ENCODE measurements at places on chromosomes 4 and X.

- peaks cover 10% of the 10 kb centered on the region for H3K36me3 ChIP-seq
- no peak for DNase-seq
- H3K27ac ChIP-seq = no peak overlapping the region
- no peaks in the 10 kb centered on the region for H3K27me3 ChIP-seq
- H3K4me3 ChIP-seq = no peak overlapping the region
- no peaks in the 10 kb centered on the region for H3K4me1 ChIP-seq
Observed at GRCh38 chr4:4420421-4420820, 33.5 kb downstream of the NSG1 start.

DNA sequence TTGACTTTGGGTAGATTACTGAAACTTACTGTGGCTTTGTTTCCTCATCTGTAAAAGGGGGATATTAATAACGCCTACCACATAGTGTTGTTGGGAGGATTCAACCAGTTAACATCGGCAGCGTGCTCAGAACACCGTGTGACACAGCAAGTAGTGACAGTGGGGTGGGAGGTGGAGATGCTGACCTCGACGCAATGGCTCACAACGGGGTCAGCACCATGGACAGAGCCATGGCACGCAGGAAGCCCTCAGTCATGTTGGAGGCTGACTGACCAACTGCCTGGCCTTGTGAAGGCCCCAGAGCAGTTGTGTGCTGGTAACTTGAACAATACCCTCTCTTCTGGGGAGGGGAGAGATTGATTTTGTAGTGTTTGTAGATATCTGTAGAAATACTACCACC, 93.2 kb downstream of the WFS1 start:
- DNase-seq = peak; percentile 23
- H3K4me1 ChIP-seq = no peaks in the 10 kb centered on the region
- no peaks in the 10 kb centered on the region for H3K36me3 ChIP-seq
- H3K27ac ChIP-seq = no peak overlapping the region
- H3K27me3 ChIP-seq = no peaks in the 10 kb centered on the region
- H3K4me3 ChIP-seq = no peak overlapping the region

GRCh38 chr4:70402762-70403161, 5.0 kb downstream of the OPRPN start:
- H3K27ac ChIP-seq = no peak overlapping the region
- no peak overlapping the region for H3K4me3 ChIP-seq
- no peaks in the 10 kb centered on the region for H3K36me3 ChIP-seq
- no peaks in the 10 kb centered on the region for H3K4me1 ChIP-seq
- DNase-seq = no peak

GRCh38 chrX:31572360-31572759, 500.5 kb upstream of the FTHL17 start:
- no peaks in the 10 kb centered on the region for H3K4me1 ChIP-seq
- no peaks in the 10 kb centered on the region for H3K27me3 ChIP-seq
- DNase-seq = no peak
- no peaks in the 10 kb centered on the region for H3K36me3 ChIP-seq
- no peak overlapping the region for H3K4me3 ChIP-seq

DNA sequence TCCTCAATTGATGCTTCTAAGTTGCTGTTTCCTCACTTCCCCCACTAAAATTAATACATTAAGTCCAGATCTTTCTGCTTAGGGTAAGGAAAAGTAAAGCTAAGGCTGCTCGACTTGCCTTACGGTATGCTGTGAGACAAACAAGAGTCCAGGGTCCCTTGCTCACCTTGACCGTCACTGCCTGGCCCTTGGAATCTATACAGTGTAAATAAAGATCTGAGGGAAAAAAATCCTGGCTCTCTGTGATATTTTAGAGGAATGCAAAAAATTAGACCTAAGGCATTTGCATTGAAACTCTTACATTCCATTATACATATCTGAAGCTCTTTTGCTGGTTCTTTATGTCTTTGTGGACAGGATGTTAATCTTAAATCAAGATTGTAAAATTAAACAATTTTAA, 129.6 kb upstream of the HCCS start:
- no peak overlapping the region for H3K4me3 ChIP-seq
- no peak for DNase-seq
- no peaks in the 10 kb centered on the region for H3K27me3 ChIP-seq
- H3K4me1 ChIP-seq = no peaks in the 10 kb centered on the region
- no peaks in the 10 kb centered on the region for H3K36me3 ChIP-seq
- H3K27ac ChIP-seq = no peak overlapping the region

GRCh38 chrX:132576939-132577338, 88.1 kb upstream of the MBNL3 start:
- no peak for DNase-seq
- H3K4me3 ChIP-seq = no peak overlapping the region
- H3K4me1 ChIP-seq = no peaks in the 10 kb centered on the region
- H3K27me3 ChIP-seq = no peaks in the 10 kb centered on the region

DNA sequence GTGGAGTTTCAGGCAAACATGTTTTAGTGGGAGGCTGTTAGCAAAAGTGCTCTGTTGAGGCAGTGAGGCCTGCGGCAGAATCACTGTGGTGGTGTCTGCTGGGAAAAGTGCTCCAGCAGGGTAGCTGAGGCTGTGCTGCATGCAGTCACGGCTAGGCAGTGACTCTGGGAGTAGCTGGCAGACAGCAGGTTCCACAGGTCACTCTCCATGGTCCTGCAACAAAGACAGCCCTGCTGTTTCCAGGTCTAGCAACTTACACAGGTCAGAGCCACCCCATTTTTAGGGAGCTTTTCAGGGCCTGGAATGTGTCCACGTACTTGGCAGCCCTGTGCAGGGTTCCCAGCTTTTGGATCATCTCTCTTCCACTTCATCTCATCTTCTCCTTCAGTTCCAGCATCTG, 184.3 kb downstream of the NAA11 start:
- H3K27me3 ChIP-seq = no peaks in the 10 kb centered on the region
- no peaks in the 10 kb centered on the region for H3K4me1 ChIP-seq

- peaks cover 3% of the 10 kb centered on the region for H3K4me1 ChIP-seq
- H3K27ac ChIP-seq = peak overlapping the region; percentile 67
- H3K36me3 ChIP-seq = peaks cover 7% of the 10 kb centered on the region
- no peak overlapping the region for H3K4me3 ChIP-seq
Observed at GRCh38 chr4:184416913-184417734, 57.2 kb downstream of the IRF2 start.

- H3K27me3 ChIP-seq = no peaks in the 10 kb centered on the region
- H3K4me1 ChIP-seq = no peaks in the 10 kb centered on the region
- H3K36me3 ChIP-seq = no peaks in the 10 kb centered on the region
- no peak for DNase-seq
- no peak overlapping the region for H3K4me3 ChIP-seq
Observed at GRCh38 chr4:101355246-101355645, 7.9 kb upstream of the PPP3CA start.

DNA sequence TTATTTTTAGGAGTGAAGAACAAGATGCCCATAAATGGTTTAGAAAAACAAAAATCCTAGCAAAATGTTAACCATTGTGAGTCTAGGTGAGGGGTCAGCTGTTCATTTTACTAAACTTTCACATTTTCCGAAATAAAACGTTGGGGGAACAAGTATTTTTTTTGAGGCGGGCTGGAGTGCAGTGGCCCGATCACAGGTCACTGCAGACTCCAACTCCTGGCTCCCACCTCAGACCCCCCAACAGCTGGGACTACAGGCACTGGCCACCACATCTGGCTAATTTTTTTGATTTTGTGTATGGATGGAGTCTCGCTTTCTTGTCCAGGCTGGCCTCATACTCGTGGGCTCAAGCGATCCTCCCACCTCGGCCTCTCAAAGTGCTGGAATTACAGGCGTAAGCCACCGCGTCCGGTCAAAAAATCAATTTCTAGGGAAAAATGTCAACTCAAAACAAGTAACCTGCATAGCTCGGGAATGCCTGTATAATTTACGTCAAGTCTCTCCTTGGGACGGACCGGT, 742 bp upstream of the TAF1 start:
- peak overlapping the region; percentile 78 for H3K27ac ChIP-seq
- no peaks in the 10 kb centered on the region for H3K36me3 ChIP-seq
- H3K4me1 ChIP-seq = no peaks in the 10 kb centered on the region
- no peaks in the 10 kb centered on the region for H3K27me3 ChIP-seq

- H3K36me3 ChIP-seq = no peaks in the 10 kb centered on the region
- no peak overlapping the region for H3K4me3 ChIP-seq
- H3K27ac ChIP-seq = no peak overlapping the region
Observed at GRCh38 chr4:7697343-7697742, 242.3 kb downstream of the AFAP1 start.

DNA sequence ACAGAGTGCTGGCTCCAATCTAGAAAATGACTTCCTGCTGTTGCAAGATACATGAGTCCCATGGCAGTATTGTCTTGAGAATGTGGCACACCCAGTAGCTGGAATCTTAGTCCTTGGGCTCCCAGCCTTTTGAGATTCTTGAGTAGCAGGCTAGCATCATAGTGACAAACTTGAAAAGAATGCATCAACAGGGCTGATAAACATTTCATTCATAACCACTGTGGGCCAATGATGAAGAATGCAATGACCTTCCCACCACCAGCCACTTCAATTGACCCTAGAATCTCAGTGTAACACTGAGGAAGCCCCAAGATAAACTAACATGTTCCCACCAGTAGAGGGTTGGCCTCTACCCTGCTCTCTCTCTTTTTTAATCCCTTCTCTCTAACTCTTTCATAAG, 329.3 kb downstream of the GBA3 start:
- DNase-seq = no peak
- no peak overlapping the region for H3K4me3 ChIP-seq
- H3K4me1 ChIP-seq = no peaks in the 10 kb centered on the region
- no peak overlapping the region for H3K27ac ChIP-seq

DNA sequence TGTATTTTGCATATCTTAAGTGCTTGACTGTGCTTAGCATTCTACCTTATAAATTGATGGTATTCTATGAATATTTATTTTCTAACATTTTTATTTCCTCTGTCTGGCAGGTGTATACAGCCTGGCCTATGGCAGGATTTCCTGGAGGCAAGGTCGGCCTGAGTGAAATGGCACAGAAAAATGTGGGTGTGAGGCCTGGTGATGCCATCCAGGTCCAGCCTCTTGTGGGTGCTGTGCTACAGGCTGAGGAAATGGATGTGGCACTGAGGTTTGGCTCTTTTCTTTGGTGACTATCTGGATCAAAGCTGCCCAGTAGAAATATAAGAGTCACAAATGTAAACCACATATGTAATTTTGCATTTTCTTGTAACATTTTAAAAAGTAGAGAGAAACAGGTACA, 6.5 kb upstream of the NUDT6 start:
- no peak overlapping the region for H3K4me3 ChIP-seq
- H3K27me3 ChIP-seq = no peaks in the 10 kb centered on the region
- no peaks in the 10 kb centered on the region for H3K36me3 ChIP-seq
- DNase-seq = no peak

GRCh38 chrX:124981420-124981819, 338.3 kb upstream of the TEX13C start:
- no peaks in the 10 kb centered on the region for H3K27me3 ChIP-seq
- no peak overlapping the region for H3K4me3 ChIP-seq
- no peak overlapping the region for H3K27ac ChIP-seq
- H3K36me3 ChIP-seq = no peaks in the 10 kb centered on the region

GRCh38 chr4:7844594-7844991, 95.1 kb downstream of the AFAP1 start:
- H3K4me1 ChIP-seq = no peaks in the 10 kb centered on the region
- no peak overlapping the region for H3K4me3 ChIP-seq
- no peaks in the 10 kb centered on the region for H3K27me3 ChIP-seq

- H3K36me3 ChIP-seq = no peaks in the 10 kb centered on the region
- peak overlapping the region; percentile 95 for H3K4me3 ChIP-seq
- H3K27me3 ChIP-seq = no peaks in the 10 kb centered on the region
- peak; percentile 41 for DNase-seq
- peaks cover 30% of the 10 kb centered on the region for H3K4me1 ChIP-seq
- H3K27ac ChIP-seq = no peak overlapping the region
Observed at GRCh38 chr4:17811078-17811603, 362 bp downstream of the NCAPG start.

GRCh38 chrX:9582956-9583355, 118.1 kb downstream of the TBL1X start:
- H3K4me1 ChIP-seq = no peaks in the 10 kb centered on the region
- H3K36me3 ChIP-seq = no peaks in the 10 kb centered on the region
- no peak overlapping the region for H3K27ac ChIP-seq
- H3K27me3 ChIP-seq = no peaks in the 10 kb centered on the region
- DNase-seq = no peak

GRCh38 chr4:146346276-146346675, 131.9 kb downstream of the REELD1 start:
- H3K4me3 ChIP-seq = no peak overlapping the region
- no peaks in the 10 kb centered on the region for H3K4me1 ChIP-seq
- no peaks in the 10 kb centered on the region for H3K36me3 ChIP-seq
- no peak for DNase-seq

GRCh38 chr4:165199286-165199685, 8.1 kb upstream of the KLHL2 start:
- no peak overlapping the region for H3K4me3 ChIP-seq
- no peak for DNase-seq
- H3K4me1 ChIP-seq = no peaks in the 10 kb centered on the region

DNA sequence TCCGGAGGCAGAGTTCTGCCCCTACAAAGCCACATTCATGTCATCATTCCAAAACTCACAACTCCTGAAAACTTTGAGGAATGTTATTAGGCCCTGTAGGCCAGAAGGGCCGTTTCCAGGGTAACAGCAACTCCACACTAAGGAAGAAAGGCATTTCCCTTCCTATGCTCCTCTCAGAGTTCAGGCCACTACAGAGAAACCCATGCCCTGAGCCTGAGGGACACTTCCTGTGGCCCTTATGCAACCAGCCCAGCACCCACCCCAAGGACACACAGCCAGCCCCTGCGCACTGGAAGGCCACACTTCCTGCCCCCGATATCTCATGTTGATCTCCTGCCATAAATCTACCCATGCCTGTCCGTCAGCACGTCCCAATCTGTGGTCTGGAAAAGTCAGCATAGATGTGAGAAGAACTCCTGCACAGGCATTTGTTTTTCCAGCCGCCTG, 289.3 kb downstream of the BCOR start:
- no peak for DNase-seq
- H3K4me1 ChIP-seq = no peaks in the 10 kb centered on the region
- H3K4me3 ChIP-seq = no peak overlapping the region
- no peaks in the 10 kb centered on the region for H3K36me3 ChIP-seq
- H3K27ac ChIP-seq = no peak overlapping the region
- no peaks in the 10 kb centered on the region for H3K27me3 ChIP-seq

DNA sequence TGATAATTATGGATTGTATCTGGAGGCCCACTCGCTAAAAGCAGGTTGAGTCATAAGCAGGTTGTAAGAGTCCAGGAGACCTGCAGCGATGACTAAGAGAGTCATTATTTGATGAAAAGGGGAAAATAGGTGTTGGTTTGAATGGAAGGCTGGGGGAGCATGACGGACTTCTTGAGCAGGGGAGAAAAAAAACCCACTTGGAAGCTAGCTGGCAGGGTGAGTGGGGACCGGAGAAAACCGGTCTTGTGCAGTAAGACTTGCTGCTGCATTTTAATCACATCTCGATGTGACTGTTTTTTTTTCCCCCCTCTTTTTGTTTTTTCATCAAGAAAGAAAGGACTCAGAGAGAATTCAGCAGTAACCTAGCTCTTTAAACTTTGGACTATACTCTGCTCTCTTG, 90.0 kb downstream of the IGSF1 start:
- H3K4me1 ChIP-seq = no peaks in the 10 kb centered on the region
- no peaks in the 10 kb centered on the region for H3K36me3 ChIP-seq
- DNase-seq = no peak
- H3K27ac ChIP-seq = no peak overlapping the region

All from colonic mucosa (tissue), 4 donors.